MM.1S (cell line): ENCODE measurements at places on chromosomes 5 and 9.
A peak's percentile ranks its signal among the peaks of the same experiment; 100 is the strongest.

DNA sequence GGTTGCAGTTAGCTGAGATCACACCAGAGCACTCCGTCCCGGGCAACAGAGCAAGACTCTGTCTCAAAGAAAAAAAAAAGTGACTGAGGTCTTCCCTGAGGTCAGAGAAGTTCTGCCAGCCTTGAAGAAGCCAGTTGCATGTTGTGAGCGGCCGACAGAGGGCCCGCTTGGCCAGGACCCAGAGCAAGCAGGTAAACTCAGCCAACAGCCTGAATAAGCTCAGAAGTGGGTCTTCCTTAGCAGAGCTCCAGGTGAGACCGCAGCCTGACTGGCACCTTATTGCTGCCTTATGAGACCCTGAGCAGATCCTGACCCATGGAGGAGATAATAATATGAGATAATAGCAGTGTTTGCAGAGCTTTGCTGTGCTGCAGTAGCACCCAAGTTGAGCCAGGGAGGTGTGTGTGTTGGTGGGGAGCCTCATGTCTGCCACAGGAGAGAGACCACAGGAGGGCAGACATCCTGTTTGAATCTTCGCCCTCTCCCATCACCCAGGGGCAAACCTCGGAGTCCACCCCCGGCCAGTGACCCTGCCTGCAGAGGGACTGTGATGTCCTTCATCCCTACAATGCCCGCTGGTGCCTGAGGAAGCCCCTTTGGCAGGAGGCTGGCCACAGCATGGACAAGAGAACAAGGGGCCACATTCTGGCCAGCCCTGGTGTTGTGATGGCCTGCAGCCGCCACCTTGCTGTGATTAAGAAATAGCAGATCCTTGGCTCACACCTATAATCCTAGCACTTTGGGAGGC is 10.8 kb upstream of the BARX1 start:
- no peak for DNase-seq

- peak; percentile 34 for DNase-seq
Measured at GRCh38 chr5:126680191-126680817, 79.6 kb downstream of the PHAX start.

GRCh38 chr5:120415985-120416384 is 48.1 kb upstream of the PRR16 start:
- DNase-seq: no peak

GRCh38 chr5:43840424-43841125 is 237.6 kb downstream of the NNT start:
- DNase-seq: no peak

DNA sequence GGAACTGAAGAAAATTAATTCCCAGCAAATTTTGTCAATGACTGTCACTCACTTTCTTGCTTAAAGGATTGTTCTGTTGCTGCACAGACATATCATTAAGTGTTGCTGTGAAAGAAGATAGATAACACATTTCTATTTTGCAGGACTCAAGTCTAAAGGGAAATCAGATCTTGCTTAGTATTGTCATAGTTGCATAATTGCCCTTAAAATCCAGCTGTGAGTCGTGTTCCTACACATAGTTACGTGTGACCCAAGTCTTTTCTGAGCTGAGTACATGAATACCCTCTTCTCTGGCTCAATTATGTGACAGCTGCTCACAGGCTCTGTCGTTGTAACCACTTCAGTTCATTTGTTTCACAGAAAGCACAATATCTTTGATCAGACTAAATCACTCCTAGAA is 390.8 kb downstream of the DTWD2 start:
- DNase-seq: no peak

DNA sequence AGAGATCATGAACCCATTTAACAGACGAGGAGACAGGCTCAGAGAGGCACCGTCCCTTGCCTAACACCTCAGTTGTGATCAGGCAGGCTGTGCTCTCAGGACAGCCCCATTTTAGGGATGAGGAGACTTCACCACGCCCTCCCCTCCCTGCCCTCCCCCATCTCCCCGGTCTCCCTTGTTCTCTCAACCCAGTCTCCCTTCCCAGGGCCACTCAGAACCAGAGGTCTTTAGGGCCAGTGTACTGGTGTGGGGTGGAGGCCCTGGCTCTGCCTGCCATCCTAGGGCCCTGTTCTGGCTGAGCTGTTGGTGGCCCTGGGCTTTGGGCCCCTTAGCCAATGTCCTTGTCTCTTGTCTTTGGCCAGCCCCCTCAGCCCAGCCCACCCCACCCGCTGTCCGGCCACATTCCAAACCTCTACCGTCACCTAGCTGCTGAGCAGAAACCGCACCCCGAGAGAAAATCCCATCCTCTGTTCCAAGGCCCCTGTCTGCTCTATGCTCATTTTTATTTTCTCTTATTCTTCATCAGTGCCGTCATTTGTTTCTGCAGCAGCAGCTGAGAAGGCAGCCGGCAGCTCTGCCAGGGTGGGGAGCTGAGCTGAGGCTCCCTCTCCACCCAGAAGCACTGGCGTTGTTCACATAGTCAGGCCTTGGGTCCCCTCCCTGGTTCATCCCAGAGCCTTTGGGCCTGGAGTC is 33.9 kb downstream of the OLFML2A start:
- no peak for DNase-seq

- DNase-seq: peak; percentile 59
Measured at GRCh38 chr5:68460147-68460798, 244.7 kb downstream of the PIK3R1 start.

DNA sequence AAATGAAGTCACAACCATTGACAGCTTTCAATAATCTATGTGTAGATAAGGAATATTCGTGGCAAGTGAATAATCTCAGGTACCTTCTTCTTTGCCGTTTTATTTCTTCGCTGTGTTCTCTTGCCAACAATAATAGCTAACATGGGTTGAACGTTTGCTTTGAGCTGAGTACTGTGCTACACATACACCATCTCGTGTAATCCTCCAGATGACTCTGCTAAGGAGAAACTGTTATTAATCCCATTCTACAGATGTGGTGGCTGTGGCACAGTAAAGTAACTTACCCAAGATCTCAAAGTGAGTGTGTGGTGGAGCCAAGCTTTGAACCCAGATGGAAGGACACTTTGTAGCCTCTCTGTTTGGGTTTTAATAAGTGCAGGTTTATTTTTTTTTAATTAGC is 179.7 kb downstream of the C9orf152 start:
- DNase-seq: no peak

GRCh38 chr5:102603670-102604069 is 104.9 kb upstream of the SLCO6A1 start:
- no peak for DNase-seq

- no peak for DNase-seq
Measured at GRCh38 chr9:132404228-132404881, 2.3 kb downstream of the TTF1 start.

DNA sequence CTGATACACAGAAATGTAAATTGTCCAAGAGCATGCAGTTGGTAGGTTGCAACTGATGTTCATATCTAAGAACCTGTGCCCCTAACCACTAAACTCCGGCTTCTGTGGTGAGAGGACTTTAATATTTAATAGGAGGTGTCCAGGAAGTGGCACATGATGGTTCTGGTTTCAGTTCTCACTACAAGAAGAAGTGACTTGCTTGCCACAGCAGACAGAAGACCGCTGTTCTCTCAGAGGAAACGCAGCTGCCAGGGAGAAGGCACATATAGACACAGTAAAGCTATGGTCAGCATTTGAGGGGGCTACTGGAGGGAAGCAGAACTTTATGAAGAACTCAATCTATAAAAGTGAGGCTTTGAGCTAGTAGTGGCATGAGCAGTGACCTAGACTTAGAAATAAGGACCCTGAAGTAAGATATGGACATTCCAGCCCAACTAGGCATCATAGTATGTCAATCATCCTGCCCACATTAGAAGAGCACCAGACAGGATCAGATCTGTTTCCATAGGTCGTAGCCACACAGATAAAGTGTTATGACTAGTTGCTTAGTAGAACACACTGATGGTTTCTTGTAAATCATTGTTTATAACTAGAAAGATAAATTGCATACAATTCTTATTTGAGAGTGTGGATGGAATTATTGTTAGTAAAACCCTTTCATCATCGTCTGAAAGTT is 36.4 kb upstream of the DAB2 start:
- peak; percentile 97 for DNase-seq

- no peak for DNase-seq
Measured at GRCh38 chr5:5316334-5316733, 106.1 kb upstream of the ICE1 start.

DNA sequence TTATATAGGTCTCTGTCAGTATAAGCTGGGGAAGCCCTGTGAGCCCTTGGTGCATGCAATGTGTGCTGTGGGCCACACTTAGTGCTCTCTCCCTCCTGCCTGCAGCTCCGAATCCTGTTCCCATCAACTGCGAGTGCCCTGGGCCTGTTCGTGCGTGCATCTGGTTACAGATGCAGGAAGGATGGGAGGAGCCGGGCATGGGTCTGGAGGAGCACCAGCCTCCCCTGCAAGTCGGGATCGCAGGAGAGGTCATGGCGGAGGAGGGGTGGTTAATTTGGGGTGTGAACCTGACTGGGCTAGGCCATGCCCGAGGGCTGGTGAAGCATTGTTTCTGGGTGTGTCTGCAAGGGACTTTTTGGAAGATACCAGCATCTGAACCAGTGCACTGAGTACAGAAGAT is 274.6 kb upstream of the IRX4 start:
- DNase-seq: no peak

GRCh38 chr5:76983468-76983867 is 30.6 kb downstream of the CRHBP start:
- no peak for DNase-seq

- no peak for DNase-seq
Measured at GRCh38 chr9:75169623-75170022, 81.3 kb downstream of the OSTF1 start.

DNA sequence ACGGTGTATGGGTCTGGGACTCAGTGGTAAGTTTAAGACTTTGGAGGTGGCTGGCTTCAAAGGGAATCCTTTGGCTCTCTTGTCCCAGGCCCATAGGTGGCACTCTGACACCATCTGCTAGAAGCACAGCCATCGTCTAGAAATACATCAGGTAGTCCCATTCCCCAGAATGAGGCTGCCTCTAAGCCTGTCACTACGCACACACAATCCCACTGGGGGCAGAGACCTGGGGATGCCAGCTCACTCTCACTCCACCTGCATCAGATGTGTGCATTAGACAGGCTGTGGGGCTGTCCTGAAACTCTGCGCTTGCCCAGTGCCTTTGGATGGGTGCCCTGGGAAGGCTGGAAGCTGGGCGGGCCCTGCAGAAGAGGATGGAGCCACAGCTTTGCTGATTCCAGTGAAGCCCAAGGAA is 127.5 kb upstream of the PANK3 start:
- peak; percentile 12 for DNase-seq

DNA sequence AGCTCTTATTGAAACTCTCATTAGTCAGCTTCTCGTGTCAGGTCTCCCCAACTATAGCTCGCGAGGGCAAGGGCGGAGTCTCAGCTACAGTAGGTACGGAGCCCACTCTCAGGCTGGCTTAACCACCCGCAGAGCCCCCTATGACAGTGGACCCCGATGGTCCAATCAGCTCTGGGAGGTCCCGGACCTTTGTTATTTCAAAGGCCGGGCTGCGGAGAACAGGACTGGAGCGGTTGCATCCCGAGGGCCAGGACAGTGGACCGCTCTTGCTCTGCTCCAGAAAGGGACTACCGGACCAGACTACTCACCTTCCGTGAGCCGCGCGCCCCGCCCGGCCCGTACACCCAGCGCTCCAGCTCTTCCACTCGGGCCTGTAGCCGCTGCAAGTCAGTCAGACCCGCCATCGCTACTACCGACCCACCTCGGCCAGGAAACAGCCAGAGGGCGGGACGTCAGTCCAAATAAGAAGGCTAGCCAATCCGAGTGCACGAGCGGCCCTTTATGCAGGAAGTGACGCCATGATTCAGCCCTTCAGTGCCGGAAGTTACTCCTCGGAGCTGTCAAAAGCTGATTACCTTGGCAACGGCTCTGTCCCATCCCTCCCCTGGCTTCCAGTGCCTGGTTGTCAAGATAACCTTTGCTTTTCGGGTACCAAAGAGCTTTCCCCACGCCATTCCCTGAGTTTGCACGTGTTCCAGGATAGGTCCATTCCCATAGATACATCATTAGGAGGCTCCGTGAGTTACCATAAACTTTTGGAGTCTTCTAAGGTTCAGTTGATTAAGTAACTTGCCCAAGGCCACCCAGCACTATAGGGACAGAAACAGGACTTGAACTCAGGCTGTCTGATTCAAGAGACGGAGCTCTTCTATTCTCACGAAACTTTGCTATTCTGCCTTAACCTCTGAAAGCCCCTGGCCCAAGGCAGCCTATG is at the start of gene DCTN3:
DCTN3 (minus strand) TSS at position 435 of the 934 bp plus-strand sequence; CDS start at position 404, 31 bp downstream.
- DNase-seq: peak; percentile 98

DNA sequence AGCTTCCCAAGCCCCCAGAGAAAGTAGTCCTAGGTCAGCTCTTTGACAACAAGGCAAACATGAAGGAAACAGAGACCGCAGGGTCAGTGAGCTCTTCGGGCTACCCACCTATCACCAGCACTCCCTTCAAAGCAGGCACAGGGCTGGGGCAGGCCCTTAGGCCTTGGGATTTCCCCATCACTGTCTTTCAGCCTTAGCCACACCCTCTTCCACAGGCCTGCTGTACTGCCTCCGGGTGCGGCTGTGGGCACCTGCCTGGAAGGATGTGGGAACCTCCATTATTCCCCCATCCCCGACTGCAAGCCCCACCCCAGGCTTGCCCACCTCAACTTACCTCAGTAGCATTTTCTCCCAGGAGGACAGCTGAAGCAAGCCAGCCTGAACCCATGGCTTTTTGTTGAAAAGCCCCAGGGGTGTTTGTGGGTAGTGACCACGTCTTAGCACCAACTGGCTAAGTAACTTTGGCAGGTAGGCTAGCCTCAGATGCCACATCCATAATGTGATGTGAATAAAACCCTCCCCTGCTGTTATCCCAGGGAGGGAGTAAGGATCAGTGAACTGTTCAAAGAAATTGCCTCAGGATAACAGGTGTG is 100.2 kb downstream of the PIK3R1 start:
- peak; percentile 18 for DNase-seq

DNA sequence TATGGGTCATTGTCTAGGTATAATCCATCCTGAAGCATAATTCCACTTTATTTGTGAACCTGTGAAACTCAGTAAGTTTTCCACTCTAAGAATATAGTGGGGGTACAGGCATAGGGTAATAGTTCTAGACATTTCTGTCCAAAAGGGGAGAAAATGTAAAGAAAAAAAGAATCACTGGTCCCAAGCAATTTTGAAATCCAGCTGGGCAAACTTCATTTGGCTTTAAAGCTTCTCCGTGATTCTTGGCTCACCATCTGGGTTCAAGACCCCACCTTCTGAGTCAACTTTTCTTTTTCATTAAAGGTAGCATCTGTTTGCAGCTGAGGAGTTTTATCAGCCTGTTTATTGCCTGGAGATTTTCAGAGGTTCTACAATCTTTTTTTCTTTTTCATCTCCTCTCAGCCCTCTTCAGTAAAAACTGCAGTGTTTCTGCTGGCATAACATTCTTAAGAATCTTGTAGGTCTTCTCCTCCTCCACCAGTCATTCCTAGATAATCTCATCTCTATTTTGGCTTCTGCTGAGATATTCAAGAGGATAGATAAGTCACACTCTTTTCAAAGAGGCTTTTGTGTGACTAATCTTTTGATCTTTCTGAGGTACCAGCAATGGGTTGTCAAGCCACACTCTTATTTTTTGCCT is 126.1 kb upstream of the PITX1 start:
- DNase-seq: no peak

GRCh38 chr9:96160168-96160567 is 141.8 kb downstream of the HSD17B3 start:
- no peak for DNase-seq

GRCh38 chr9:112007575-112008240 is 111.1 kb downstream of the UGCG start:
- no peak for DNase-seq

GRCh38 chr5:73136055-73136562 is 15.7 kb downstream of the TMEM171 start:
- no peak for DNase-seq

GRCh38 chr5:158599157-158599556 is 500.6 kb downstream of the EBF1 start:
- DNase-seq: no peak
